Activated CD4-positive, alpha-beta T cell treated with anti-CD3 and anti-CD28 coated beads, Interleukin-2, amount 50 U/mL, for 1 hour (primary cell): ENCODE measurements at places on chromosomes 5 and 9.

DNA sequence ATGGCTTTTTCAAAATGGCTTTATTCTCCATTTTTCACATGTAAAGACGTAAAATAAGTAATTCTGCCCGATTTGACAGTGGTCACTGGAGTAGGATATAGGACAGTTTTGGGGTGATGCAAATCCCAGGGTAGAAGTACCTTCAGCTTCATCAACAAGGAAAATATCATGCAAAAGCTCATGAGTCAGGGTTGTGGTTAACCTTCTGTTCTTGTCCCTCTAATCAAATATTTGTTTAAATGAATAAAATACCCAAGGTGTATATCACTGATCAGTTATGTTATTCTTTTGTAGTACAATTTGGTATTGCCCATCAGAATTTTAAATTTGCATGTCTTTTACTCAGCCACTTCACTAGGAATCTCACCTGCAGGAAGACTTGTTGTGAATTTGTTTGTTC is 40.0 kb downstream of the FBXL7 start:
- DNase-seq = no peak

- no peak for DNase-seq
Measured at GRCh38 chr5:59320420-59320819, 573.1 kb downstream of the PDE4D start.

DNA sequence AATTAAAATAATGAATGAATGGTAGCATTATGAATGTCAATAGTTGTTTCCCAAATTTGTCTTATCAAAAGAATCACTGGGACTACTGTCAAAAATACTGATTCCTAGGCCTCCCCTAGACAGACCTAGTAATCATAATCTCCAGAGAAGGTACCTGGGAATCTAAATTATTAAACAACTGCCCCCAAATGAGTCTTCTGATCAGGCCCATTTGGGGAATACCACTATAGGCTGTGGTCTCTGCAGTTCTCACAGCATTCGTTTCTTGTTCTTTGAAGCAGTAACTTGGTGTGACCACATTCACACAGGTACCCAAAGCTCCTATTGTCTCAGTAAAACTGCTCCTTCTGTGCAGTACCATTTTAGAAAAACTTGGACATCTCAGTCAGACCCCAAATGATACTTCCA is 230.9 kb downstream of the PIK3R1 start:
- DNase-seq = no peak

- no peak for DNase-seq
Measured at GRCh38 chr5:95238560-95239325, 46.2 kb downstream of the MCTP1 start.

DNA sequence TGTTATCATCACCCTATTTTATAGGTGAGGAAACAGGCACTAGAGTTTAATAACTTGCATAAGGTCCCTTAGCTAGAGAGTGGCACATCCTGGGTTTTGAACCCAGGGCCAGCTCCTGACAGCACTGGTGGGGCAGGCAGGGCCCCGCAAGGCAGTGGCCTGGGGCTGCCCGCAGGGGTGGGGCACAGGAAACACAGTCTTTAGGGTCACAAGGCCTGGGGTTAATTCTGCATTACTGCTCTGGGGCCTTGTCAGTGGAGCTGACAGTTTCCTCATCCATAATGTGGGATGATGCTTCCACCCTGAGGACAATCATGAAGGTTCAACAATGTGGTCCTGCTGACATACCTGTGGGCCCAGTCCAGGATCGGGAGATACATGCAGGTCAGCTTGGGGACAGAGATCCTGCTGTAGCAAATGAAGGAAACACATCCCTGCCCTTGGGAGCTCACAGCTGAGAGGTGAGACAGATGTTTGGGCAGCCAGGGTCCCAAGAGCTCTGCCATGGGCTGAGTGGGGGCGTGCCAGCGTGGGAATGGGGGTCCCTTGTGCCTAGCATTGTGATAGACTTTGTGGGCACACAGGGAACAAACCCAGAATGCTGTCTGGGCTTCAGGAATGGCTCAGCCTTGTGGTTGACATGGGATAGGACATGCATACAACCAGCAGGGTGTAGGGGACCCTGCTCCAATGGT is 14.7 kb downstream of the FGF18 start:
- no peak for DNase-seq

- DNase-seq = no peak
Measured at GRCh38 chr5:168585119-168585856, 6.1 kb upstream of the PANK3 start.

GRCh38 chr9:7033076-7034045 is 275.6 kb downstream of the KDM4C start:
- DNase-seq = no peak

GRCh38 chr5:115317320-115317719 is 20.9 kb upstream of the CCDC112 start:
- no peak for DNase-seq

DNA sequence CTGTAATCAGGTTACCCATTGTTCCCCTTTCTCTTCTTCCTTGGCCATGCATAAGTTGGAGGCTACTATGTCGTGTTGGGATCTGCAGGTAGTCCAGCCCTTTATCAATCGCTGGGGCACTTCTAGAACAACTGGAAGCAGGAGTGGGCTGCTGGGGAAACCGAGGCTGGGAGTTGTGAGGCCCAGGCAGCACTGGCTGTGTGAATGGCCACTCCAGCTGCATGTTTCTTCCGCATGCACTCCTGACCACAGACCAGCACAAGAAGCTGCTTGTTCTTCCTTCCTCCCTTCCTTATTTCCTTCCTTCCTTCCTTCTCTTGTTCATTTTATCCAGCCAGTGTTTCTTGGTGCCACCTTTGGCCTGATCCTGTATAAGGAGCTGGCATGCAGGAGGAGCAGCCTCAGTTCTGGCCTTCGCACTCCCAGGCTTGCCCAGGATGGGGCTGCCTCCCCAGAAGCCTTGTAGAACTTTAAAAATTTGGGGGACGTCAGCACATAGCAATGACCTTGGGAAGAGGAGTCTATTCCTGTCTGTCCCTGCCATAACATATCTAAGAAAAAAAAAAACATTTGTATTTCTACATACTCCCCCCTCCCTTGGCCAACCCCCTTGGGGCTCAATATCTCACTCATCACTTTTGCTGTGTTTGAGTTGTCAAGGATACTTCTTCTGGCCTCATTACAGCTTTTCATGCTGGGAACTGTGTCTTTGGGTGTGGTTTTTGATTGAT is 20.8 kb upstream of the CXCL14 start:
- DNase-seq = no peak

DNA sequence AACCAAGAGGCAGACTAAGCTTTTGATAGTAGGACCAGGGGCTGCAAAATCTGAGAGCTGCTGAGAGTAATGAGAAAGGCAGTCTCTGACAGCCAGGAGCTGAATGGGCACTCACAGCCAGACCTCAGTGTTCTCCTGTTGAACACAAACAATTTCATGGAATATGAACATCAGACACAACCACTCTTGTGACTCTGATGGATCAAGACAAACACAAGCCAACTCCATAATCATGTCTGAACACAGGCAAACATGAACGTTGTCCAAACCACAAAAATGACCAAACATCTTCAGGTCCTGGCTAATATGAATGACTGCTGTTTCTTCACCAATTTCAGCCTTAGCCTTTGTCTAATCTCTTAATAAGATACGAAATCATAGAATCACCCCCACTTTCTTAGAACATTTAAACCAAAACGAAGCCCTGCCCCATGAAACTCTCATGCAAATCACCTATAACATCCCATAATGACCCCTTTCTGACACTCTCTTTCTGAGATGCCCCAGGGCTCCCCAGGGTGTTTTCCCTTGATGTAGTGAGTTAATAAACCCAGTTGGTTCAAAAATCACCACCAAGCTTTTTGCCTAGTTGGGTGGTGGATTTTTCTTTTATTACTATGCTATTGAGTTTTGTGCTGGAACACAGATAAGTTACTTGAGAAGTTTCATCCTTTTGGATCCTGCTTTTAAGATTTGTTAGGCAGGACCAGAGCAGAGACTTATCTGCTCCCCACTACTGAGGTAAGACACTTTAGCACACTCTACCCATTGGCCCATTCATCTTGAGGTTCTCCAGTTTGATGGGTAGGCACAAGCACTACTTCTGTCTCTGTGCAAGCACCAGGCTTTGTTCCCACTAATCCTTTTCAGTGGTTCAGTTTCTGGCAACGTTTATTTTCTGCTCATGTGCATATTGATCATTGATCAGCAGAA is 5.9 kb upstream of the ERAP2 start:
- no peak for DNase-seq

DNA sequence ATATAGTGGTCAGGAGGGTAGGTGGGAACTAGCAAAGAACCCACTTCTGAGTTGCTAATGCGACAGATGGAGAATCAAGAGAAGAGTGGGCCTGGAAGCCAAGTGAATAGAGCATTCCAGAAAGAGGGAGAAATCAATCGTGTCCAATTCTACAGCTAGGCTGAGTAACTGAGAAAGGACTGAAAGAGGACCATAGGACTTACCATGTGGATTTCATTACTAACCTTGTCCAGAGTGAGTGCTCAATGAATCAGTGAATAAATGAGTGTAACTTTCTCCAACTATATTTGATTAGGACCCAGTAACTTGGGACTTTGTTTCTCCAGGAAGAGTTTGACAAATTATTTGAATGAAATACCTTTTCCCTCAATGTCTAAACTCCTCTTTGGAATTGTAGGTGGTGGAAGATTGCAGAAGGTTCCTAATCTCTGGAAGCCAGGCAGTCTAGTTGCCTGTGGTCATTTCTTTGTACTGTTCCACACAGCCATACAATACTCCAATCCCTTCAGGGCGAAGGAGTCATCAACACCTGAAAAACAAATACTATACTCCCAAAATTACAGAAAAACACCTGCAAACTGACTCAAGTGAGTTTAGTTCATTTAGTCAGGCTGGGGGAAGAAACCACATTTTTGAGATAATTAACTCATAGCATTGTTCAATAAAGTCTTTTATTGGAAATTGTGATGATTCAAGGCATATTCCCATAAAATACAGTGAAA is 2.6 kb upstream of the F2RL1 start:
- DNase-seq = no peak

- no peak for DNase-seq
Measured at GRCh38 chr5:73234204-73234555, 61.2 kb downstream of the TMEM174 start.

DNA sequence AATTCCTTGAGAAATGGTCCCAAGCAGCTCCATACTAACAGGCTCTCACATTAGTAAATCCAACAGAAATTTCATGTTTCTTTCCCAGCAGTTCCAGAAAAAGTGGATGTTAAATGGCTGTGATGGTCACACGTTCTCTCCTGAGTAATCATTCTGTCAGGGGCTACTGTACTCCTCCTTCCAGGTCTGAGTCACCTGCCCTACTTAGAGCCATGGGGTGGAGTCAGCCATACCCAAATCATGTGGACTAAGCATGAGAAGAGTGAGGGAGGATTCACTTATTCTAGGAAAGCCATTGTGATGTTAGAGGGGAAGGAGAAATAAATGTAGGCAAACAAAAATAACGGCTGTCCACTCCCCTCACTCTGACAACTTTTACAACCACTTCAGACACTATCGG is 547.2 kb downstream of the CSNK1G3 start:
- no peak for DNase-seq

DNA sequence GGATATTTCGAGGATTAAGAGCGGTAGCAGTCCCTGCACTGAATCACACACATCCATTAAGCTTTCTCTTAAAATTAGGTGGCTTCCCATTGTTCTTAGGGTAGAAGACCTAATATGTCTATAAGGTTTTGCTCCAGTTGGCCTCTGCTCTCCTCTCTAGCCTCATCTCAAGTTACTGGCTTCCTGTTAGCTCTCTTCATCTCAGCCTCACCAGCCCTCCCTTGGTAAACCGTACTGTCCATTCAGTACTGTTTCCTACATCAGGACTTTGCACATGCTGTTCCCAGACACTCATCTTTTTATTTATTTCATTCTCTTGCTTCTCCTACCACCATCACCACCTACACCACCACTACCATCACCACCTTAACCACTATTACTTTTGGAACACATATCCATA is 428.6 kb downstream of the PDE4D start:
- DNase-seq = no peak

- no peak for DNase-seq
Measured at GRCh38 chr5:132641841-132642240, 16.1 kb upstream of the IL13 start.

- no peak for DNase-seq
Measured at GRCh38 chr5:102089883-102090282, 206.2 kb downstream of the SLCO4C1 start.

GRCh38 chr5:138240650-138241385 is 27.7 kb upstream of the CDC23 start:
- no peak for DNase-seq

DNA sequence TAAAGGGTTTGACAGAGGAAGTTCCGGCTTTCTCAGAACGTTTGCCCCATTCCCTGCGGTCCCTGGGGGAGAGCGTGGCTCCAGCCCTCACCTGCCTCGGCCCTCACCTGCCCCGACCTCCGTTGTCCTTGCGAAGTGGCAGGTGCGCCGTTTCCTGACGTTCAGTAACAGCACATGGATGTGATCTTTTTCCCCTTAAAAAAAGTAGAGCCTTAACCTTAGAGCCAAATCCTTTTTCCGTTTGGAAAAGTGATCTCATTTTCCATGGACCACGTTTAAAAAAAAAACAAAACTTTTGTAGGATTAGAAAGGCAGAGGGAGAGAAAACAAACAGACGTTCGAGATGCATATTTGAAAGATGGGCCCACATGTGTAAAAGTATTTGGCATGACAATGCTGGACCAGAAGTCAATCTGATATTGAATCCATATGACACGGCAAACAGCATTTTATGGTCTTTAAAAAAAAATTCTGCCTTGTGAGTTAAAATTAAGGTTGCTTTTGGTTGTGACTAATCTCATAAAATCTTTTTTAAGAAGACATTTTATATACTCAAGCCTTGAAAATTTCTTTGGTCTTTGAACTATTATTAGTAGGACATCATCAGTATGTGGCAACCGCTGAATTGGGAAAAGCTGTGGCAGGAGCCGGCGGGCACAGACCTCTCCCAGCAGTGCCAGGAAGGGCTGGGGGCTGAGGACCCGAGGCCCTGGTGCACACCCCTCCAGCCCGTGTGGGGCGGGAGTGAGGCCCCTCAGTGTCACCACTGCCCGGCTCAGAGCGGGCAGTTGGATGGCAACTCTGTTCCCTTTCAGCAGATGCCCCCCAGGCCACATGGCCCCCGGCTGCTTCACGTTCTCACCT is 42.5 kb upstream of the EXOC3 start:
- DNase-seq = no peak

GRCh38 chr5:146653560-146653959 is 137.6 kb upstream of the GPR151 start:
- DNase-seq = no peak

GRCh38 chr5:100772006-100772405 is 131.1 kb downstream of the ST8SIA4 start:
- DNase-seq = no peak

DNA sequence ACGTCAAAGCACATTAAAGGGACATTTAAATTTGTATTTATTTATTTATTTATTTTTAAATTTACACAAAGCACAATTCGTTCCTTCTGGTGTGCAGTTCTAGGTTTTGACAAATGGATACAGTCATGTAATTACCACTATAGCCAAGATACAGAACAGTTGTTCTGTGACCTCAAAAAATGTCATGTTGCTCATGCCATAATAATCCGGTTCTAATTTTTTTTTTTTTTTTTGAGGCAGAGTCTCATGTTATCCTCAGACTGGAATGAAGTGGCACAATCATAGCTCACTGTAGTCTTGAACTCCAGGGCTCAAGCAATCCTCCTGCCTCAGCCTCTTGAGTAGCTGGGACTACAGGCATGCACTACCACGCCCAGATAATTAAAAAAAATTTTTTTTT is 7.8 kb downstream of the IGFBPL1 start:
- DNase-seq = no peak
